Activated gamma-delta T cell treated with Interleukin-2 at 50 U/mL for 16 hours (primary cell): ENCODE measurements at places on chromosomes 7 and 10.

- no peak for DNase-seq
Observed at GRCh38 chr10:66519616-66520015, 406.2 kb upstream of the LRRTM3 start.

GRCh38 chr7:20038676-20039075, 178.5 kb downstream of the MACC1 start:
- DNase-seq: no peak

GRCh38 chr10:123807444-123808035, 84.1 kb downstream of the CPXM2 start:
- no peak for DNase-seq

- DNase-seq: no peak
Observed at GRCh38 chr10:29306688-29307087, 17.8 kb downstream of the LYZL1 start.

- no peak for DNase-seq
Observed at GRCh38 chr10:58742141-58742540, 229.5 kb downstream of the BICC1 start.

DNA sequence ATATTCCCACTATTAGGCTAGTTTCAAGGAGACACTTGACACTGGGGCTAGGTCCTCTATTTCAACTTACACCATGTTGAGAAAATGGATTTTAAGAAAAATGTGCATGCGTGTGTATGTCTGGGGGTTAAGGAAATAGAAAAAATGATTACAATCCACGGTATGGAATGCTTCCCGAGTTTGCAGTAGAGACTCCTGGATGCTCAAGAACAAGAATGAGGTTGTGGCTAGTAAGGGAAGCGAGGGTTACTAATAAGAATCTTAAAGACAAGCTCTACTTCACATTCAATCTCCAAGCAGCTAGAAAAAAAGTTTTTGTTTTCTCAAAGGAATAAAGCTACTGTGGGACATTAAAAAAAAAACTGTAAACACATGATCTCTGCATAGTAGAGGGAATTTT, 54.7 kb downstream of the ANK3 start:
- no peak for DNase-seq

- no peak for DNase-seq
Observed at GRCh38 chr7:16744518-16745250, 8.9 kb upstream of the TSPAN13 start.

- no peak for DNase-seq
Observed at GRCh38 chr10:69687426-69687825, 57.4 kb downstream of the FAM241B start.

DNA sequence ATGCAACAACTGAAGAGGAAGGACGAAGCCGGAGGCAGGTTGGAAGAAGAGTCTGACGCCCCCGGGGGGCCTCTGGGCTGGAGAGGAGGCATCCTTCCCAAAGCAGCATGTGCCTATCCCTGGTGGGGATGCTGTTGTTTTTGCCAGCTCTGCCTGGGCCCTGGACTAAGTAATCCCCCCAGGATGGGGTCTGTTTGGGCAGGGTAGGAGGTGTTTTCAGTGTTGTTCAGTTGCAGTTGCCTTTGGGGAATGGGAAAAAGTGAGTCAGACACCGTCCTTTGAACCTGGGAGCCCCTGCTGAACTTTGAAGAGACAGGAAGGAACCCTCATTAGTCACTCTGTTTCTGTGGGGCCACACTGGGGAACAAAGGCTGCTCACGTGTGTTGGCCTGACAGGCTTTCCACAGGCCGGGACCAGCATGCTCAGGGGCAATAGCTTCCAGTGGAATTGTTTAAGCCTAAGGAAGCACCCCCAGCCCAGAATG, 35.2 kb upstream of the GDF10 start:
- peak; percentile 55 for DNase-seq

DNA sequence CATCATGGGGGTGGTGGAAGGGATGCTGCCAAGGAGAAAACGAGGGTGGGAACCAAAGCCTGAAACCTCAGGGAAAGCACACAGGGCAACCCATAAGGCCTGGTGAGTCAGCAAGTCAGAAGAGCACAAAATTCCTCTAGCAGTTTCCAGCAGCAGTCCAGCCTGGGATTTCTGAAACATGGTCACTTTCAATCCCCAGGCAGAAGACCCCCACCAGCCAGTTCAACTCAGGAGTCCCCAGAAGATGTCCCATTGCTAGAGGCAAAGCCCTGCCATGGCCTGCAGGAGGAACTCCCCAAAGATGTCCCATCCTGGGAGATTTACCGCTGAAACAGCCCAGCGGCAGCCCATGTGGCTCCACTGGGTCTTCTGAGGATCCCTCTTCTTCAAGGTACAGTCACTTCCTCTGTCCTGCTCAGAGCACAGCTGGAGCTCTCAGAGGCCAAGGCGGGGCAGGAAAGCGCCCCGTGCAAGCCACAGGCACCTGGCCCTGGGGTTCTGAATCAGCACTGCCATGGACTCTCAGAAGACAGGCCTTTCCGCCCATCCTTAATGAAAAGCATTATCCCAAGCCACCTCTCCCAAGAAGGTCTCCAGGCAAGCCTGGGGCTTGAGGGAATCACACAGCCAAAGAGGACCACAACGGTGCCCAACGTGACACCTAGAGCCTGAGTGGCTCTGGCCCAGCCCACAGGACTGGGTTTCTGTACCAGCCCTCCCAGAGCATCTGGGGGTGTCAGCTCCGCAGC, 196.9 kb downstream of the GRID1 start:
- no peak for DNase-seq

DNA sequence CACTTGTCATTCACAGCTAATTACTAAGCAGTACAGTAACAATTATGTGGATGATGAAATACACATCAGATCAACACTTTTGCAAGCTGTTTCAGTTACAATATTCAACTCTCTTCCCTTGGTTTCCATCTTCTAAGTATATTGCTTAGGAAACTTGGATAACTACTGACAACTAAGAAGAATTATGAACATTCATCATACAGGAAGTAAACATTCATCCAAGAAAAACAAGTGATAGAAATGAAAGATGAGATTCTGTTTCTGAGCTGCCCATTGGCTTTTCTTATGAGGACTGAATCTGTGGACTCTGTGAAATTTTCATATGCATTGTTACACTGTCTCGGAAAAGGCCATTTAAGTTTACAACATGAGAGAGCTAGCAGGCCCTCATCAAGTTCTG, 240.2 kb downstream of the PRKG1 start:
- no peak for DNase-seq

GRCh38 chr10:14056610-14057332, 274.0 kb downstream of the FRMD4A start:
- DNase-seq: no peak

DNA sequence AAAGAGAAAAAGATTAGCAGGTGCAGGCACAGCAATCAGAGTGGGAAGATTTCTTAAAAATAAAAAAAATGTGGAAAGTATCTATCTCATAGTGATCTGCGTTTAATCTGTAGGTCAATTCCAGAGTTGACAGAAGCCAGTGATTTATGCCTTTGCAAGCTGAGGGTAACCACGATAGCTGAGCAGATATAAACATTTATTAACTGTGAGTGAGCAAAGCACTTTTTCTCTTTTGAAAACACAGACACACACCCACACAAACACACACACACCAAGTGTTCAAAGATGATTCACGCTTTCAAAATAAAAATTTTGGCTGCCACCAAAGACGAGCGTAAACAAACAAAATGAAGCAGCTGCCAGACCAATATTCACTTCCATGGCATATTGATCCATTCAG, 243.2 kb upstream of the SLC26A5 start:
- no peak for DNase-seq

GRCh38 chr10:17003151-17003550, 126.5 kb downstream of the CUBN start:
- DNase-seq: peak; percentile 61

GRCh38 chr10:35640474-35640873, 1.6 kb downstream of the FZD8 start:
- DNase-seq: no peak

GRCh38 chr10:79249186-79250121, 97.8 kb upstream of the PPIF start:
- DNase-seq: no peak

- DNase-seq: no peak
Observed at GRCh38 chr7:106520962-106521514, 139.9 kb downstream of the CCDC71L start.

DNA sequence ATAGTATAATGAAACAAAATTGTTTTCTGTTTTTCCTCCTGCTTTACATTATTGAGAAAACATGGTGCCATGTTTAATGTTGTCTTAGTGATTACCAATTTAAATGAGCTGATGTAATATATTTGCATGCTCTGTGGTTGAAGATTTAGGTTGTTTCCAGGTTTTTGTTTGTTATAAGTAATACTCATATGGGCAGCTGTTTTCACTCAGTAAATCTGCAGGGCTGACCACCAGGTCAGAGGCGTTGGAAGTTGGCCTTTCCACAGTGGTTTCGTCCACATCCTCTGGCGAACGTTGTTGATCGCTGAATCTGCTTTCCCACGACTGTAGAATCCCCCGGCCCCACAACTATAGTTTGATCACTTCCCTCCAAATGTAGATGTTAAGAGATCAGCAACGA, 21.6 kb upstream of the PURB start:
- DNase-seq: no peak

- no peak for DNase-seq
Observed at GRCh38 chr10:93412801-93413200, 69.3 kb downstream of the MYOF start.

GRCh38 chr10:70109064-70109729, 23.4 kb downstream of the AIFM2 start:
- no peak for DNase-seq

- no peak for DNase-seq
Observed at GRCh38 chr10:690372-691161, 1.1 kb upstream of the DIP2C start.

GRCh38 chr7:156466272-156466671, 174.3 kb upstream of the RNF32 start:
- no peak for DNase-seq

DNA sequence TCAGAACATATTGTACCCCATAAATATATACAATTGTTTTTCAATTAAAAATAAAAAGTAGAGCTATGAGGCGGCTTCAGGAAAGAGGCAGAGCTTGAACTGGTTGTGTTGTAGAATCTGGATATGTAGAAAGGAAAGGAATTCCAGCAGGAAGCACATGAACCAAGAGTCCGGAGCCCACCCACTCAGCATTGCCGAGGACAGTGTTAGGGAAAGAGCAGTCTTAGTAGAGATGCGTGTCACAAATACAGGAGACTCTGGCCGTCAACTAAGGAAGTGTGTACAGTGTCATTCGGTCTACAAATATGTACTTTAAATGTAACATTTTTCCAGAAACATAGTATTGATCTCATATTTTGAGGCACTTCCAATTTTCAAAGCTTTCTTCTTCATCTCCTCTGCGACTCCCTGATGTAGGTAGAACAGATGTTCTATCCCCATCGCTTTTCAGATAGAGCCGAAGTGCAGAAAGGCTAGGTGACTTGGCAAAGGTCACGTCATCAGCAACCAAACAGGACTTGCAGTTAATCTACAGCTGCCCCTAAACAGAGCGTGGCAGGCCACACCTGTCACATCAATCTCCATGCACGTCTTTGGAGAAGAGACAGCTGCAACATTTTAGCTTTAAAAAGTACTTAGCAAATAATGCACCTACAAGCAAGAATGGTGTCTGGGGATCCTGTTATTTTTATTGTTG, 25.3 kb upstream of the GJD4 start:
- DNase-seq: no peak

- no peak for DNase-seq
Observed at GRCh38 chr10:91366704-91367103, 43.4 kb upstream of the HECTD2 start.

GRCh38 chr10:36725581-36726520, 399.5 kb upstream of the ANKRD30A start:
- no peak for DNase-seq

- no peak for DNase-seq
Observed at GRCh38 chr10:15254808-15255648, 86.5 kb upstream of the NMT2 start.

DNA sequence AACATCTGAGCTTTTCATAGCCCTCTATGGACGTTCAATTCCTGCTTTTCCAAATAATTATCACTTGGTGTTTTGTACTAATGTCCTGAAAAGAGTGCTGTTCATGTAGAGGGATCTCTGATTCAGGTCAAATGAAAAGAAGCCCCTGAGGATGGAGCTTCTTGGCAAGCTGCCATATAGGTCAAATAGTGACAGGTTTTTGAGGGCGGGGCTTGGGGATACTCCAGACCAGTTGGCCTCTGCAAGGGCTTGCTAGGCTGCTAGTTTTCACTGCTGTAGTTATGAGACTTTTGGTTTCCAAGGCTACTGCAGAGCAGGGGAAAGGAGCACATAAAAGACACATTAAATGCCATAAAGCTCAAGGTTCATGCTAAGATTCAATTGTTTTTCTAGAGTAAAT, 257.2 kb upstream of the CACNA2D1 start:
- DNase-seq: no peak

DNA sequence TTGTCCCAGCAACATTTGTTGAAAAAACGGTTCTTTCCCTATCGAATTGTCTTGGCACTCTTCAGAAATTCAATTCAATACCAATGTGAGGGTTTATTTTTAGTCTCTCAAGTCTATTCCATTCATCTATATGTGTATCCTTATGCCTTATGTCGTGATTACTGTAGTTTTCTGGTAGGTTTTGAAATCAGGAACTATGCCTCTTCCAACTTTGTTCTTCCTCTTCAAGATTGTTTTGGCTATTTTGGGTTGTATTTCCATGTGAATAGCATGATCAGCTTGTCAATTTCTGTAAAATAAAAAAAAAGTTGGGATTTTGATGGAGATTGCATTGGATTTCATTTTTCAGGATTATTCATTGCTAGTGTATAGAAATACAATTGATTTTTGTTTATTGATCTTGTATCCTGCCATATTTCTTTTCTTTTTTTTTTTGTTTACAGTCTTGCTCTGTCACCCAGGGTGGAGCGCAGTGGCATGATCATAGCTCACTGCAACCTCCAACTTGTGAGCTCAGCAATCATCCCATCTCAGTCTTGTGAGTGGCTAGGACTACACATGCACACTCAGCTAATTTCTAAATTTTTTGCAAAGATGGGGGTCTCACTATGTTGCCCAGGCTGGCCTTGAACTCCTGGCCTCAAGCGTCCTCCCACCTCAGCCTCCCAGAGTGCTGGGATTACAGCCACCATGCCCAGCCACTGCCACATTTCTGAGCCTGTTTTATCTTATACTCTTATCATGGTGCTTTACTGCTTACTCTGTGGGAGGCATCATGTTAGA, 46.2 kb upstream of the MKLN1 start:
- no peak for DNase-seq

GRCh38 chr7:43513251-43513650, 69.7 kb upstream of the STK17A start:
- DNase-seq: no peak

DNA sequence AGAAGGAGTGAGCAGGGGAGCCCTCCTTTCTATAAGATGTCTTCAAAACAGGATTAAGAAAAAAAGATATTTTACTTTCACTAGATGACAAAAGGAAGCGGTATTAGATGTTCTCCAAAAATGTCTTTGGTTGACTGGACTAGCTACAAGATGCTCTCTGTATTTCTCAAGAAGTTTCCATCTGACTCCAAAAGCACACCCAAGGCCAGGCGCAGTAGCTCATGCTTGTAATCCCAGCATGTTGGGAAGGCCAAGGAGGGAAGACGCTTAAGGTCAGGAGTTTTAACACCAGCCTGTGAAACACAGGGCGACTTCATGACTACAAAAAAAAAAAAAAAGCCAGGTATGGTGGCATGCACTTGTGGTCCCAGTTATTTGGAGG, 84.5 kb downstream of the PIP4K2A start:
- DNase-seq: no peak
